ENCODE measurements at places on chromosomes 6 and 20.

- no peak for DNase-seq
Measured at GRCh38 chr6:167746390-167746907, 80.3 kb upstream of the AFDN start.

DNA sequence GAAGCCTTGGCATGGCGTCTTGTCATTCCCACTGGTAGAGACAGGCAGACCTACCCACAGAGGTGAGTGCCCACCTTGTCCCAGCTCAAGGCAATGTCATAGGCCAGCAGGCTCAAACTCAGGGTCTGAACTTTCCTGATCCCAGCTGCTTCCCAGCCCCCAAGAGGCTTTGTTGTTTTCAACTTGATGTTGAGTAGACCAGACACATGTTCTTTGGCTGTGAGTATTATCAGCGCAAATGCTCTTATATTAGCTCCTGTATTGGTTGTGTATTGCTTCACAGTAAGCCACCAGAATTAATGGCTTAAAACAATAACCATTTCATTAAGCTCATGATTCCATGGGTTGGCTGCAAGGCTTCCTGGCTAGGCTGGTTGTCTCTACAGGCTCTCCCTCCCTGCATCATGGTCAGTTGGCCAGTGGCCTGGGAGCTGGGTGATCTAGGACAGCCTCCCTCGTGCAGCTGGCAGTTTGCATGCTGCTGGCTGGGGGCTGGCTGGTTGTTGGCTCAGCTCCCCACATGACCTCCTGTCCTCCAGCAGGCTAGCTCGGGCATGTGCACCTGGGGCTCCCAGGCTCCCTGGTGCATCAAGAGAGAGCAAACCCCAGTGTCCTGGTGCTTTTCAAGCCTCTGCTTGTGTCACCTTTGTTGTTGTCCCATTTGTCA, 21.6 kb downstream of the TOX2 start:
- no peak for DNase-seq

DNA sequence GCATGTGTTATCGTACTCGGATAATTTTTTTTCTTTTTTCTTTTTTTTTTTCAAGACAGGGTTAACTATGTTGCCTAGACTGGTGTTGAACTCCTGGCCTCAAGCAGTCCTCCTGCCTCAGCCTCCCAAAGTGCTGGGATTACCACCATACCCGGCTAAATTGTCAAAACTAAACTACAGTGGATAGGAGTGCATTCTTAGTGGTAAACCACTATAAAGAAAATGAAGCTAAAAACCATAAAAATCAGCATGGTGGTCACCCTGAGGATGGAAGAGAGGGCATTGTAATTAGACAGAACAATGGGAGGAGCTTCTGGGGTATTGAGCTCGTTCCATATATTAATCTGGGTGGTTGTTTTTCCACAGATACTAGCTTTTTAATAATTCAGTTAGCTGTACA, 6.2 kb upstream of the ZNF318 start:
- DNase-seq: no peak

- peak; percentile 54 for DNase-seq
Measured at GRCh38 chr6:63764318-63764916, 128.8 kb downstream of the PHF3 start.

DNA sequence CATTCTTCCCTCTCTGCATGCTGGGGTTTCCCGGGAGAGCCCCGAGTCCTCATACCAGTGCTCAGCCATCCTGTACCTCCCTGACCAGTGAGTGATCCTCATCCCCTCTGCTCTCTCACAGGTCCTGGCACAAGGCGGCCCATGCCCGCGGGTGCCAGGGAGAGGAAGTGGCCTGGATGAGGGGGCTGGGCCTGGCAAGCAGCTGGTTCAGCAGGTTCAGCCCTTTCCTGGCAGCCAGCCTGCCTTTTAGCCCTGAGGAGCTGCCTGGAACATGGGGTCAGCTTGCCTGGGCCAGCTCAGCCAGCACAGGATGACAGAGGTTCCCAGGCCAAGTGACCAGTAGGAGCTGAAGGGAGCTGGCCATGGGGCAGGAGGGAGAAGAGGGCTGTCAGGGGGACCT, 10.9 kb downstream of the MOCS1 start:
- DNase-seq: no peak

DNA sequence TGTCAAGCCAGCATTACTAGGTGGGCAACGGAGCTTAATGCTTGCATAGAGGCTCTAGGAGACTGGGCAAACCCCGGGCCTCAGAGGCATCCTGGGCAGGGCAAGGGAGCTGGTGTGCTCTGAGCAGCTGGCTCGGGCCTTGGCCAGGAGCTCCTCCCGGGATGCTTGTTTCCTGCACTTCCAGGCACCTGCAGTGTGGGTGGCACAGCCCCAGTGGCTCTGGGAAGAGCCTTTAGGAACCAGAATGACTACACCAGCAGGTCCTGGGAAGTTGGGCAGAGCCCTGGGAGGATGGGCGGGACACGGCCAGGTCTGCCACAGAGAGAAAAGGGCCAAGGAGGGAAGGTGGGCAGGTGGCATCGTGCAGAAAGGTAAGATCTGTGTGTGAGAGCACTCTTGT, 80.4 kb upstream of the CD93 start:
- no peak for DNase-seq

DNA sequence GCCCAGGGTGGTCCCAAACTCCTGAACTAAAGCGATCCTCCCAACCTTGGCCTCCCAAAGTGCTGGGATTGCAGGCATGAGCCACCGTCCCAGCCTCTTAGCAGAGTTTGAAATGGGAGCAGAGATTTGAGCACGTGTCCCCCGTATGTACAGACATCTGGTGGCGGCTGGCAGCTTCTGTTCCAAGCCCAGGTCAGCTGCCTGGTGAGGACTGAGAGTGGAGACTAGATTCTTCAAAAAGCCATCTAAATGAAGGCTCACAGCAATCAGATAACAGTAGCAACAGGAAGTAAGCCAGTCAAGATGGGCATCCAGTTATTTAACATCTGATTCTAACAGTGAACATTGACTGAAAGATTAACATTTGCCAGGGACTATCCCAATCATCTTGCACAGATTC, 128.1 kb upstream of the AKAP12 start:
- DNase-seq: peak; percentile 53

GRCh38 chr6:138455746-138456400, 43.4 kb downstream of the NHSL1 start:
- no peak for DNase-seq

GRCh38 chr6:72784071-72784470, 162.2 kb downstream of the KCNQ5 start:
- no peak for DNase-seq

DNA sequence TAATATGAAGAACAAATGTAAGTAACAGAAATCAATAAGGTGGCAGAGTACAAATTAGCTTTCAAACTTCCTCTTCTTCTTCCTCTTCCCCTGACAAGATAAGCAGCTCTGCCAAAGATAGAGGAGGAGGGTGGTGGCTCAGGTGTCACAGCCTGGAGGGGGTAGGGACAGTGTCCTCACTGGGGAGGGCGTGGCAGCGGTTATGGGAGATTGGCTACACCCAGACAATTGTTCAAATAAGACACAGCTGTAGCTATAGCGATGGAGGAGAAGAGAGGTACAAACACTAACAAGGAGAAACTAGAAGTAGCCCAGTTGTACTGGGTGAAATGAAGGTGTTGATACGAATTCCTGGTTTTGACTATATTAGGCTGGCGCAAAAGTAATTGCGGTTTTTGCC, 198.5 kb downstream of the TBXT start:
- DNase-seq: no peak

GRCh38 chr6:138129190-138129589, 22.0 kb upstream of the PERP start:
- no peak for DNase-seq

GRCh38 chr20:62888406-62888805, 26.8 kb upstream of the TCFL5 start:
- DNase-seq: no peak

- DNase-seq: no peak
Measured at GRCh38 chr20:52410182-52410647, 218.6 kb upstream of the ZFP64 start.

GRCh38 chr6:5517796-5518195, 256.5 kb downstream of the FARS2 start:
- no peak for DNase-seq

DNA sequence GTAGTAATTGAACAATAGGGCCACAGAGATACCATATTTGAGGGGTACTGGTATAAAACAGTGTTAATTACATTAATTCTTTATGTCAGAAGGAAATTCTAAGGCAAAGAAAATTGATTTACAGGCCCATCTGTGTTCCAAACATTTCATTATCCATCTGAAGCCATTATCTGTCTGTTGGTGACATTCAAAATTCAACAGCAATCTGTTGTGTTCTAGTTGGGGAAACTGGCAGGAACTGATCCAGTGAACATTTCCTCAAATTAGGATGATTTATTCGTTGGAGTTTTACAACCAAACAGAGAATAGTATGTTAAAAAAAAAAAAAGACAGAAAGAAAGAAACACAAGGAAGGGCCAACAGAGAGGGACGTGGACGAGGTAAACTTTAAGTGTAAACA, 30.1 kb downstream of the HEBP2 start:
- DNase-seq: no peak

- peak; percentile 39 for DNase-seq
Measured at GRCh38 chr20:44460795-44461141, 14.9 kb upstream of the TTPAL start.

DNA sequence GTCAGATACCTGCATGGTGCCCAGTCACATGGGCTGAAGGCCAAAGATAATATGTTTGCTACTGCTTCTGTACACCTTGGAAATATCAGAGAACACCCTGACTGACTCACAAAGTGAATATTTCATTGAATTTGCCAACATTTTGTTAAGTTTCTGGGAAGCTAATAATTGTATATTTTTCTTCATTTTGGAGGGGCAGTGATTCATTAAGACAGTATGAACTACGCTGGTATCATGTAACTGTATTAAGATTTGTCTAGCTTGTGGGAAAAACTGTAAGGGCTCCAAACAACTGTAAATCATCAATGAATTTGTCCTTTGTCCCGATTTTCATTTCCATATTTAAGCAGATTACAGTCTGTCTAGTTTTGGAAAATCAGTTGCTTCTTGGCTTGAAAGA, 102.3 kb upstream of the CCN2 start:
- no peak for DNase-seq

GRCh38 chr20:7302250-7302649, 534.8 kb downstream of the BMP2 start:
- no peak for DNase-seq

DNA sequence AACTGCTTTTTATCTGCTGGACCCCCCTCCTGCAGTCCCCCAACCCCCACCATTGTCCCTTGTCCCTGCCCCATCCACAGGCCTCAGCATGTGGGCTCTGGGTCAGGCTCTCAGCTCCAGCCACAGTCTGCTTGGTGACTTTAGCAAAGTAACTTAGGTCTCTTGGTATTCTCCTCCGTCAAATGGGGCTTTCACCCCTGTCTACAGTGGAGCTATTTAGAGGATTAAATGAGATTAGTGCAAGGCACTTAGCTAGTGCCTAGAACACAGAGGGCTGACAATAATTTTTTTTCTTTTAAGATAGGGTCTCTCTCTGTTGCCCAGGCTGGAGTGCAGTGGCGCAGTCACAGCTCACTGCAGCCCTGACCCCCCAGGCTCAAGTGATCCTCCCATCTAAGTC, 71.9 kb downstream of the TCP11 start:
- peak; percentile 79 for DNase-seq

GRCh38 chr6:12490904-12491571, 200.9 kb downstream of the EDN1 start:
- DNase-seq: no peak

GRCh38 chr20:57638173-57638894, 18.1 kb upstream of the ZBP1 start:
- no peak for DNase-seq

DNA sequence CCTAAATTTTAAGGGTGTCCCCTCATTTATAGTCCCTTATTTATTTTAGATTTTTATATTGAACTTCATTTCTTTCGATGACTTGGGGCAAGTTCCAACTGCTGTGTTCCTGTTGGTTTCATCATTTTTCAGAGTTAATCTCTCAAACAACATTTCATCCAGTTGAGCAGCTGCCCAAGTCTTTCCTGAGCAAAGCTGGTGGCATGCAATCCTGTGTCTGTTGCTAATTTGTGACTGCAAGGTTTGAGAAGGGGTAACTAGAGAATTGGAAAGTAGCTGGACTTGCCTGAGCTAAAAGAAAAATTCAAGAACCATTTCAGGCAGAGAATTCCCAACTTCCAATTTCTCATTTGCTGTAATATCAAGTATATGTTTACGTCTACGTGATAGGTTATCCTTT, 881.5 kb upstream of the SLC35B3 start:
- peak; percentile 57 for DNase-seq
